Calu3 (cell line): ENCODE measurements at places on chromosomes 13 and 19.

GRCh38 chr13:36354842-36355623, 8.8 kb upstream of the SPART start:
- no peak for DNase-seq

DNA sequence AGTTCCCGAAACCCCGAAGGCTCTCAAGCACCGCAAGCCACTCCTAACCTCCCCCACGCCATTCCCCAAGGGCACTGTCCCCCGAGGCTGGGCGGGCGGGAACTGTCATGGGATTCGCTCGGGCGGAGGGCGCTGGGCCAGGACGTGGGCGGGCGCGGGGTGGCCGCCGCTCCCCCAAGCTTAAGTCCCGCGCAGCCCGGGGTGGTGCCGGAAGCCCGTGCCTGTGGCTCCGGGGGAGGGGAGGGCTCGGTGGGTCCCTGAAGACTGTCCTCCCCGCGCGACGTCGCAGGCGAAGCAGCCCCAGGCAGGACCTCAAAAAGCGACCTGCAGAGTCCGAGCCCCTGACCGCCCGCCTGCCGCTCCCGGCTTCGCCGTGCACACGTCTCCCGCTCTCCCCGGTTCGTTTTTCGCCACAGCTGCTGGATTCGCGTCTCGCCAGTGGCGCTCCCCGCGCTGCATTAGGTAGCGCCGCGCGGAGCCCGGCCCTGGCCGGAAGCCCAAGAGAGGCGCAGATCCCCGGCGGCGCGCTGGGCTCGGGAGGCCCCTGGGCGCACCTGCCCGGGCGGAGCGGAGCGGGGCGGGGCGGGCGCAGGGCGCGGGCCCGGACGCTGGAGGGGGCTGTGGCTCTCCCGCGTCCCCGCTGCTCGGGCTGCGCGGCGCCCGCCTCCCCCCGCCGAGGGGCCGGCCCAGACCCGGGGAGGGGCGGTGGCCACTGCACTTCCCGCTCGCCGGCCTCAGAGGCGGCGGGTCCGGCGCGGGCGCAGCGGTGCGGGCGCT, at the start of gene FARP1:
Gene FARP1, plus strand, starts transcription at position 715 of the 777 bp plus-strand sequence. CDS start 70,149 bp downstream, outside the sequence.
- peak; percentile 77 for DNase-seq

- DNase-seq: no peak
Observed at GRCh38 chr13:43170506-43170905, 147.1 kb downstream of the DNAJC15 start.

- no peak for DNase-seq
Observed at GRCh38 chr13:48876289-48876688, 99.4 kb upstream of the FNDC3A start.

DNA sequence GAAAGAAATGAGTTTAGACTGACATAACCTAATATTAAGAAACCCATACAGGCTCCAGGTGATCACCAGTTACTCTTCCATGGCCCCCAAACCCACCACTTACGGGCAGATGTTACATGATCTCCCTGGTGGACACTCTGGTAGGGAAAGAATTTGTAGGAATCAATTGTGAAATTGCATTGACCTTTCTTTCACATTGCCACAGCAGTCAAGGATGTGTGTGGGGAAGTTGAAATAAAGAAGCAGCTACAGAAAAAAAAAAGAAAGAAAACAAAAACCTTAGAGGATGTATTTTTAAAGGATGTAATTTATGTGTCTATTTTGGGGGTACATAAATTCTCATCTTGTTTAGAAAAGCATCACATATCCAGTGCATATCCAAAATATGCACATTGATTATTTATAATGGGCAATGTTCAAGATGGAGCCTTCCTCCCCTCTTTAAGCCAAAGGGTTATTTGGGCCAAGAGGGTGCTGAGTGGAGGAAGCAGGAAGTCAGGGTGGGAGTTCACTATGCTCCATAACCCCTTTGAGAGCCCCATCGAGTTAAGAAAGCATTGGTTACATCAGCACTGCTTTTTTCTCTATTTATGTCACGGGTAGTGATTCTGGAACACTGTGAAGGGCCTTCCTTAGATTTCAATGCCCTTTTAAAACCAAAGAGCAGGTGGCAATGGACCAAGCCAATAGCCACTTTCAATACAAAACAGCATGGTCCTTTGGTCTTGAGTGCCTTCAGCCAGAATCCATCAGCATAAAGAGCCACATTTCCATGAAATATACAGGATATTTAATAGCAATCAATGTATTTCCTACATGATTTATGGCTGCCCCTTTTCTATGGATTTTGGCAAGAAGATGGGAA, 169.6 kb downstream of the LACC1 start:
- no peak for DNase-seq

- DNase-seq: no peak
Observed at GRCh38 chr13:64765636-64766035, 2464.5 kb downstream of the PCDH9 start.

- no peak for DNase-seq
Observed at GRCh38 chr13:104759069-104759468, 1692.9 kb upstream of the SLC10A2 start.

DNA sequence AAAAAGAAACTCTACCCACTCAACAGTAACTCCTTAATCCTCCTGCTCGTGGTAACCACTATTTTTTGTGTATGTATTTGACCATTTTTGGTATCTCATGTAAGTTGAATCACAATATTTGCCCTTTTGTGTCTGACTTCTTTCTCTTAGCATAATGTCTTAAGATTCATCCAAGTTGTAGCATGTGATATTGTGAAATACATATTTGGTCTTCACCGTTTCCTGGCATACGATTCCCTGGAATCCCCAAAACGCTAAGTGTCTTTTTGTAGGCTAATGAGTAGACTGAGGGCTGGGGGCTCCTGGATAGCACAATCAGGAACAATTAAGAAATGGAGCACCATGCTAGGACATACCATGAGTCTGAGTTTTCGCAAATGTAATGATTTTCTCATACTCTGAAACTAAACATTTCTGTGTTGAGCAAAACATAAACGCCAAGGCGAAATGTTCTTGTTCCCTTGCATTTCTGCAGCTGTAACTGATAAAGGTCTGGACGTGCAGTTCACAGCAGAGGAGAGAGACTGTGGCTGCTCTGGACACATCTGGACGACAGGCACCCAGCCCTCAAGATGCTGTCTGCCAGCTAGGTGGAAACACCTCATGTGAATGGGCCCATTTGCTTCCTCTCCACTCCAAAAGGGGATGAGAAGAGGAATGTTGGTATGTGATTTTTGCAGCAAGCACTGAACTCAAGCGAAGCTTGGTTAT, 38.4 kb downstream of the BRD4 start:
- DNase-seq: no peak

DNA sequence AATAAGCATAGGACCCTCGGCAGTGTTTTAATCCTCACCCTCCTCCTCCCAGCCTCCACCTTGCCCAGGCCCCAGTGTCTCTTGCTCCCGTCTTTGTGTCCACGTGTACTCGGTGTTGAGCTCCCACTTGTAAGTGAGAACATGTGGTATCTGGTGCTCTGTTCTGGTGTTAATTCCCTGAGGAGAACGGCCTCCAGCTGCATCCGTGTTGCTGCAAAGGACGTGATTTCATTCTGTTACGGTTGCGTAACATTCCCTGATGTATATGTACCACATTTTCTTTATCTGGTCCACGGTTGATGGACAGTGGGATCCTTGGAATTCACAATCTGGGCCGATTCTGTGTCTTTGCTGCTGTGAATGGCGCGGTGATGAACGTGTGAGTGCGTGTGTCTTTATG, 44.7 kb upstream of the TFDP1 start:
- DNase-seq: no peak
